ENCODE measurements at places on chromosomes 4 and X. TPM values are rescaled to one million over a fixed set of nuclear protein-coding genes. Genes with fewer than 3 reads are reported as not detected.

The L1CAM gene
- total RNA-seq, result 12.9 TPM

The PJA1 gene
- 18.0 TPM for total RNA-seq

The PCDH19 gene
- 2.1 TPM for total RNA-seq

The ZCCHC12 gene
- total RNA-seq, result not detected

The PHOX2B gene
- not detected for total RNA-seq

The PLK4 gene
- 6.2 TPM for total RNA-seq

The ALAS2 gene
- total RNA-seq, result not detected

The TBC1D1 gene
- total RNA-seq, result 24.0 TPM

The TRIML2 gene
- not detected for total RNA-seq

The TRIM60 gene
- not detected for total RNA-seq

The CLTRN gene
- total RNA-seq, result 1.3 TPM

The SMIM10 gene
- not detected for total RNA-seq

The ANKRD37 gene
- total RNA-seq, result 30.8 TPM

The PCDH18 gene
- 18.3 TPM for total RNA-seq

The FAM241A gene
- 4.3 TPM for total RNA-seq

The CHIC1 gene
- 4.8 TPM for total RNA-seq

The TLR10 gene
- 0.21 TPM for total RNA-seq

The SLC6A14 gene
- 11.0 TPM for total RNA-seq

The GJB1 gene
- total RNA-seq, result 0.19 TPM

The C4orf50 gene
- not detected for total RNA-seq

The MTMR8 gene
- 6.7 TPM for total RNA-seq

The DRD5 gene
- 0.16 TPM for total RNA-seq

The SPANXN3 gene
- not detected for total RNA-seq

The SHROOM4 gene
- total RNA-seq, result 2.2 TPM

The CT45A10 gene
- not detected for total RNA-seq

The CACNA1F gene
- total RNA-seq, result 0.15 TPM

The ANXA5 gene
- total RNA-seq, result 86.7 TPM

The FAM53A gene
- 5.7 TPM for total RNA-seq

The NXF3 gene
- 1.7 TPM for total RNA-seq

The ARHGAP4 gene
- total RNA-seq, result 2.7 TPM

The RNF150 gene
- 2.7 TPM for total RNA-seq

The TMSB15A gene
- not detected for total RNA-seq

The SMPX gene
- total RNA-seq, result not detected
